Stimulated activated CD4-positive, alpha-beta T cell treated with anti-CD3 and anti-CD28 coated beads, Interleukin-4, amount 100 ng/mL, for 48 hours (primary cell): ENCODE measurements at places on chromosomes 12 and 14.

- DNase-seq = no peak
Observed at GRCh38 chr12:56572288-56572687, 50.7 kb downstream of the RBMS2 start.

DNA sequence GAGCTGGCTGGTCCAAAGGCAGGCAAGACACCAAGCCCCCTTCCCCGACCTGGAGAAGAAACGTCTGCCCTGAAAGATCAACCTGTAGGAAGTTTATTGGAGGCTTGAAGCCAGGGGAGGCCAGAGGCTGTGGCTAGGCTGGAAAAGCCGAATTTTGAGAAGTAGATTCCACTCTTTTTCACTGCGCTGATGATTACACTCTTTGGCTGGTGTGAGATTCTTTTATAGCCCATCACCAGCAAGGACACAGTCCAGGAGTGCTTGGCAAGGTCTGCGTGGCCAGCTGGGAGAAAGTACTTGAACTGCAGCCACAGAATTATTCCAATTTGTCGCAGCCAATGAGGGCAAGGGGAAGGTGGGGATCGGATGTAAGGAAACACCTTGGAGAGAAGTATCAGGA, 45.0 kb downstream of the SYNE3 start:
- no peak for DNase-seq

DNA sequence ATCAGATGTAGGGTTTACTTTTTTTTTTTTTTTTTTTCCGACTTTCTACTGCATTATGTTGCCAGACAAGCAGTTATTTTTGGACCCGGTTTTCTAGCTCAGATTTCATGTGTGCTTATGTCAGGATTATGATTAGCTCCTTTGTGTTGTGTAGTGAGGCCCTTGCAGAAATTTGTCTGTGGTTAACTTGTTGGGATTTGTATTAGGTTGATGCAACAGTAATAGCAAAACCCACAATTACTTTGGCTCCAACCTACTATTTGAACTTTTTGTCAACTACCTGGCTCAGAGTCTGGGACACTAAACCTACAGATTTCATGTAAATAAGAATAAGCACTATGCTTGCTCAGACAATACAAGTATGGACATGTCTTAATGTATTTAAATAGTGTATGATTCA, 44.1 kb upstream of the KCNJ8 start:
- DNase-seq = no peak

DNA sequence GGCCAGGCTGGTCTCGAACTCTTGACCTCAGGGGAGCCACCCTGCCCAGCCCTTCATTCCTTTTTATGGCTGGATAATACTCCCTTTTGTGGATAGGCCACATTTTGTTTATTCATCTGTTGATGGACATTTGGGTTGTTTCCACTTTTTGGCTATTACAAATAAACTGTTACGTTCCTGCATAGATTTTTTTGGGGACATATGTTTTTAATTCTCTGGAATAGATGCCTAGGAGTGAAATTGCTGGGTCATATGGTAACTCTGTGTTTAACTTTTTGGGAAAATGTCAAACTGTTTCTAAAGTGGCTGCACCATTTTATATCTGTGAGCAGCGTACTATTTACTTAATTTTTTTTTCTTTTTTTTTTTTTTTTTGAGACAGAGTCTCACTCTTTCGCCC, 9.8 kb downstream of the KMT5A start:
- DNase-seq = no peak

DNA sequence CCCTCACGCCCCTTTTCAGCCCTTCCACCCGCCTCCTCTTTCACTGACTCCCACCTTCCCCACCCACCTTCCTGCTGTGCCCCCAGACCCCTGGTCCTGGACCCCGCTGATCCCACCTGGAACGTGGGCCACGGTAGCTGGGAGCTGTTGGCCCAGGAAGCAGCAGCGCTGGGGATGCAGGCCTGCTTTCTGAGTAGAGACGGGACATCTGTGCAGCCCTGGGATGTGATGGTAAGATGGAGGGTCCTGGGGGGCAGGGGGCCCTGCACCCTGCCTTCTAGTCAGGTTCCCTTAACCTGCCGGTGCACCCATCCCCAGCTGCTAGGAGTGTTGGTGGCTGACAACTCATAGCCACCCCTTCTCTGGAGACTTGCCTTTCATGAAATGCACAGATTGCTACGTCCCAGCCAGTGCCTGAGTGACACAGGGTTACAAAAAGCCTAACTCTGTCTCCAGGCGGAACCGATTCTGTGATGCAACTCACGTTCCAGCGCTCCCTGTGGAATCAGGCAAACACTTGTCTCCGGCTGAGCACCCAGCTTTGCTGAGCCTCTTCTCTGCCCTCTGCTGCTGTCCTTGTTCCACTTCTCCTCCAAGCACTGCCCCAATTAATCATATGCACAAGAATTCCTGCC, 15.0 kb upstream of the OAS2 start:
- DNase-seq = no peak
